ENCODE measurements at places on chromosomes 13 and 19. TPM values are rescaled to one million over a fixed set of nuclear protein-coding genes. Genes with fewer than 3 reads are reported as not detected.

SIAH3 gene
- total RNA-seq, result not detected

SLC39A3 gene
- 18.7 TPM for total RNA-seq

ZNF793 gene
- total RNA-seq, result 2.2 TPM

THAP8 gene
- total RNA-seq, result 1.1 TPM

Data from smooth muscle cell of the coronary artery (primary cell).